ENCODE measurements at places on chromosomes 1 and 21.

GRCh38 chr1:71245246-71245645, 164.4 kb upstream of the ZRANB2 start:
- DNase-seq: no peak

GRCh38 chr1:36384542-36385409, 948 bp downstream of the STK40 start:
- DNase-seq: no peak

- DNase-seq: no peak
Observed at GRCh38 chr1:203143641-203144040, 16.1 kb downstream of the ADORA1 start.

- DNase-seq: no peak
Observed at GRCh38 chr1:203776636-203777035, 11.7 kb downstream of the LAX1 start.

- DNase-seq: no peak
Observed at GRCh38 chr21:45255381-45256020, 32.2 kb downstream of the POFUT2 start.

DNA sequence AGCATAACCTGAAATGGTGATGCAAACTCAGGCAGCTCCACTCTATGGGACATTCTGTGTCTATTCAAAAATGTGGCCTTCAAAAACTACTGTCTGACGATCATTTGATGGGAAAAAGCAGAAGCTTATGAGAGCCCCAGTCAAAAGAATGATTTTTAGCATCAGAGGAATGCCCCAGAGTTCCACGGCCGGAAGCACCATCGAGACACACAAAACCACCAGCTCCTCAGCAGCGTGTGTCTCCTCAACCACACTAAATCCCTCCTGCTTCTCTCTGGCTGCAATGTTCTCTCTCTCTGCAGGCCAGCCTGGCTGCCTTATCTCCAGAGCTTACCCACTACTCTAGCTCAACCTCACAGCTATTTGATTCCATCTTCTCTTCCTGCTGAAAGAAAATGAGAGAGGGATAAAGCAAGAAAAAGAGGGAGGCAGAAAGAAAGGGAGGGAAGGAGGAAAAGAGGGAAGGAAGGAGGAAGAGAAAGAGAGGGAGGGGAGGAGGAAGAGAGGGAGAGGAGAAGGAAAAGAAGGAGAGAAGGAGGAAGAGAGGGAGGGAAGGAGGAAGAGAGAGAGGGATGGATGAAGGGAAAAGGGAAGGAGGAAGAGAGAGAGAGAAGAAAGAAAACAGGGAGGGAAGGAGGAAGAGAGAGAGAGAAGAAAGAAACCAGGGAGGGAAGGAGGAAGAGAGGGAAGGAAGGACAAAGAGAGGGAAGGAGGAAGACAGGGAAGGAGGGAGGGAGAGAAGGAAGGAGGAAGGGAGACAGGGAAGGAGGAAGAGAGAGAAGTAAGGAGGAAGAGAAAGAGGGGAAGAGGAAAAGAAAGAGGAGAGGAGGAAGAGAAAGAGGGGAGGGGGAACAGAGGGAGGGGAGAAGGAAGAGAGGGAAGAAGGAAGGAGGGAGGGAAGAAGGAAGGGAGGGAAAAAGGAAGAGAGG, 33.5 kb upstream of the LAPTM5 start:
- no peak for DNase-seq

GRCh38 chr1:174051956-174052355, 29.8 kb upstream of the RC3H1 start:
- DNase-seq: no peak

DNA sequence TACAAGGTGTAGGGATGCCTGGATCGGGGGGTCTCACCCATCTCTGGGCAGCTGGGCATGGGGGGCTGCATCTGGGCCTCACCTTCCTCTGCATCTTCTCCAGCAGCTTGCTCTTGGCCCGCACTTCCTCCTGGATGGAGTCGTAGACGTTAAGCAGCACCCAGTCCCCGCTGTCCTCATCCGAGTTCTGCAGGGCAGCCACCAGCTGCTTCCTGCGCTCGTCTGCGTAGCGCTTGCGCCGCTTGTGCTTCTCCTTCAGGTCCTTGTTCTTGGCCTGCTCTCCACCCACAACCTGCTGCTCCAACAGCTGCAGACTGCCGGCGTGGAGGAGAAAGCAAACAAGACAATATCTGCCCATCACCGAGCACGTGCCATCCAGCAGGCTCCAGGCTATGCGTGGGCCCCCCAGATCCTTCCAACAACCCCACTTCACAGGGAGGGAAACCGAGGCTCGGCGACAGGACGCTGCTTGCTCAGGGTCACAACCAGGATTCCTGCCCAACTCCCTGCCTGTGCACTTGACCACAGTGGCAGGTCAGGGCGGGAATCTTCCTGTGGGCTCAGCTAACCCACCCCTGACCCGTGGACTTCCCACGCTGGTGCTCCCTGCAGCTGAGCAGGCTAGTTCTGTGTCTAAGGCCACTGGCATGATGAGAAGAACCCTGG, 21.5 kb upstream of the DDOST start:
- DNase-seq: no peak

DNA sequence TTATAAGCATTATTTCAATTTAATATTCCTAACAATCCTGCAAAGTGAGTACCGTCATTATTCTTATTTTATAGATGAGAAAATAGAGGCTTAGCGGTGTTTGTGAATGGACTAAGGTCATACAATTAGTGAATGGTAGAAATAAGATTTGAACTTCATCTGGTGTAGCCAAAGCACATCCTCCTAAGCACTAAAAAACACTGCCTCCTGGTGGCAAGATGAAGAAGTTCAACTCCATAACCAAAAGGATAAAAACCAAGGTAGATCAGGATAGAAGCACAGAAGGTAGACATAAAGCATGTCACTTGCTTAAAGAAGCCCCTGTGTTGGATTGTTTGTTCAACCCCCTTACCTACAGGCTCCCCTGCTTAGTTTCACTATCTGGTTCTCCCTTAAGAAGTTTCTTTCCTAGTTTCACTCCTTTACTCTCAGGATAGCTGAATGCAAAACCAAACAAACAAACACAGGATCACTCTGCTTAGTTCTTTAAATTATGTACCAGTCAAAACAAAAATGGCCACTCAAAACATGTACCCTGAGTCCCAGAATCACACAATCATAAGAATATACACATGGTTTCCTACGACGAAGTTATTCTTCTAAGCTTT, 12.7 kb upstream of the AIM2 start:
- no peak for DNase-seq

GRCh38 chr21:15752763-15753407, 23.1 kb downstream of the USP25 start:
- no peak for DNase-seq

DNA sequence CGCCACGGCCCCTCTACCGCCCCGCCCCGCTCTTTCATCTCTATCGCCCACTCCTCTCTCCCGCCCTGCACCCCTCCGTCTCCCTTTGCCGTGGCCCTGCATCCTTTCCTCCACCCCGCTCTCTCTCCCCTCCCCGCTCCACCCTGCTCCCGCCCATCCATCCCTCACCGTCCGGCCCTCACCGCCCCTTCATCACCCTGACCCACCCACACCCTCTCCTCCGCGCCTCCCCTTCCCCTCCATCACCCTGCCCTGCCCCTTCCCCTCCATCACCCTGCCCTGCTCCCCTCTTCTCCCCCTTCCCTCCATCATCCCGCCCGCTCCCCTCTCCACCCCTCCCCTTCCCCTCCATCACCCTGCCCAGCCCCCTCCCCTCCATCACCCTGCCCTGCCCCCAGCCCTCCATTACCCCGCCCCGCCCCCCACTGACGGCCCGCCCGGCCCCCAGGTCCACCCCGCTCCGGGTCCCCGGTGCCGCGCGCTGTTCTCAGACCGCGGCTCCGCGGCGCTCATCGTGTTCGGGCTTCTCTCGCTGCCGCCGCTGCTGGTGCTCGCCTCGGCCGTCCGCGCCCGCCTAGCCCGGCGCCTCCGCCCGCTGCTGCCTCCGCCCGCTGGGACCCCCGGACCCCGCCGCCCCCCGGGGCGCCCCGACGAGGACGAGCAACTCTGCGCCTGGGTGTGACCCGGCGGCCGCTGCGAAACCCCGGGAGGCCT, 6.2 kb upstream of the ANKRD65 start:
- DNase-seq: no peak

DNA sequence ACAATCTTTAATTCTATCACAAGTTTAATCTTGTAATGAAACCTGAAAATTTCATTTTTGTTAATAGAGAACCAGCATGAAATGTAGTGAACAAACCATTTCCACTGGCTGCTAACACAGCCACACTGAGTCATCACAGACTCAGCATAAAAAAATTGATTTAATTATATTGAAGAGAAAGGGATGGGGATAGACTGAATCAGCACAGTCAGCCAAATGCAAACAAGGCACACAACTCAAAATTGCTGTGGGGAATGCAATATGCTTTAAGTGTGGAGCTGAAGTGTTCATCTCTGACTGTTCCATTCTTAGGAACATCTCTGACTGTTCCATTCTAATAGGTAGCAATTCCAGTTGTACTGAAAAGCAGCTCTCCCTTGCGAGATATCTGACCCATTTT, 299.8 kb downstream of the MRPL39 start:
- DNase-seq: no peak

GRCh38 chr1:25042331-25043227, 112.5 kb upstream of the RUNX3 start:
- DNase-seq: no peak

DNA sequence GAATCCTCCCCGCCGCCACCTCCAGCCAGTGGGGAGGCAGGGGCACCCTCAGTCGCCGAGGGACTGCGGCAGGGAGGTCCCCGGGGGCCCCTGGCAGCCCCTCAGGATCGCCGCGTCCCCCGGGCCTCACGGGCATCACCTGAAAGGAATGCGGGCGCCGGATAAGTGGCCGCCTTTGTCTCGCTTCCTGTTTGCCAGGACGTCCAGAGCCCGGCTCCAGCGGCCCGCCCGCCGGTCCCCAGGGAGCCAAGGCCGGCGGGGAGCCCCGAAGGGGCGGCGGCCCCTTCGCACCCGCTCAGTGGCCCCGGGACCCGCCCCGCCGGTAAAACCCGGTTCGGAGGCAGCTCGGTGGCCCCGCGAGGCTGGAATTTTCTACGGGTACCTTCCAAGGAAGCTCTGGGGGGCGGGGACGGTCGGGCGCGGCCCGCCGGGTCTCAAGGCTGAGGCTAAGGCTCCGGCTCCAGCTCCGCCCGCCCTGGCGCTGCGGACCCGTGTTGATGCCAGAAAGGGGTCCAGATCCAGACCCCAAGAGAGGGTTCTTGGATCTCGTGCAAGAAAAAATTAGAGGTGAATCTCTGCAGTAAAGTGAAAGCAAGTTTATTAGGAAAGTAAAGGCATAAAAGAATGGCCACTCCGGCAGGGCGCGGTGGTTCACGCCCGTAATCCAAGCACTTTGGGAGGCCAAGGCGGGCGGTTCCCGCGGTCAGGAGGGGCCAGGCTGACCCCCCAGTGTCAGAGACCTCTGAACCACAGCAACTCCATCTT, 12.6 kb downstream of the TINAGL1 start:
- DNase-seq: no peak

DNA sequence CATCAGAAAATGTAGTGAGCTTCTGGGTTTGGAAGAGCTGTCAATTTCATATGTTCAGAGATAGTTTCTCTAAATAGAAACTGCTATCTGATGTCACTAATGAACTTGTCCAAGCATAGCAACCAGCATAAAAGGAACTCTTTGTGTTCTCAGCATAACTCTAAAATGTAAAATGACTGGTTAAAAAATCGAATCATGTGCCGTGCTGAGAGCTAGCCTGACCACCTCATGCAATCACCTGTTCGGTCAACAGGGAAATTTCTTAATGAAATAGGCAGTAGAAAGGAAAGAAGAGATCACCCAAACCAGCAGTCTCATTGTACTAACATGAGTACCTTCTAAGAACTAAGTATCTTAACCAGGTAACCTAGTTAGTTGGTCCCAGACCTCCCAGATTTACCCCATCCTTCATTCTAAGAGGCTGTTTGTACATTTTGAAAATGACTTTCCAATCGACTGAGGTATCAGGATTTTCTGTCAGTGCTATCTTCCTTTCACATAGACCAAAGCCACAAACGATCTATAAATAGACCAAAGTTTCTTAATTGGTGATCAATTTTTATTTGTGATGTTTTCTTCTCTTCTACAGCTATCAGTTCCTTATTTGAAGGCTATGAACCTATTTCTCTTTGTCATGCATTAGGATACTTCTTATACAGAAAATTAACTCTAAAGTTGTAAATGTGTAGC, 147.3 kb downstream of the TLR5 start:
- no peak for DNase-seq

GRCh38 chr1:44802306-44803061, 2.3 kb downstream of the PLK3 start:
- no peak for DNase-seq

- DNase-seq: no peak
Observed at GRCh38 chr1:91684481-91685196, 184.0 kb downstream of the CDC7 start.

DNA sequence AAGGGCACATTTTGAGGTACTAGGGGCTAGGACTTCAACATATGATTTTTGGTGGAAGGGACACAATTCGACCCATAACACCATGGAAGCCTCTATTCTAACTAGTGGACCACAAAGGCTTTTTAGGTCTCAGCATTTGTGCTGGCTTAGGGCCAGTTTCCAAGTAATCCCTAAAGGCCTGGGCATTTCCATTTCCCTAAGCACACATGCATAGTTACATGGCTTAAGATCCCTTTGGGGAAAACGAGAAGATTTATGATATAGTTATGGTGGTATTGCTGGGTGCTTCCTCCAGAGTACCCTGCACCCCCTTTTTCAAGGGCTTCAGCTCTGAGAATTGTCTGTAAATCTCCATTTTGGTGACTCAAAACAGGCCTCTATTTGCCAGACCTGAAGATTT, 28.2 kb upstream of the TMEM54 start:
- DNase-seq: no peak

DNA sequence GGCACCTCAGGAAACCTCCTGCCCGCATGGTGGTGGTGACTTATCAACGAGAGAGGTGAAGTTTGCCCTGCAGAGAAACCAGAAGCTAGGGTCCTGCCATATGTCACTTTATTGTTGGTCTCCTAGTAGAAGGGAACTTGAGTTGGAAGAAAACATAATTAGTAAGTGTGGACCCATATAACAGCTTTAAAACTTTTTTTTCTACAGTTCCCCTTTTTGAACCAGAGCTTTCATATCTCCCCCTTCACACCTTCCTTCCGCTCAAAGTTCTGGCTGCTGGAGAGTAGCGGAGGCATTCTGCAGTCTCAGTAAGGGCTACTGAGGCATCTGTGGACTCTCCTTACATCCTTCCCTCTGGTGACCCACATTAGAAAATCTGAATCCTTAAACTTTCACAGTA, 48.9 kb downstream of the PHC2 start:
- no peak for DNase-seq

DNA sequence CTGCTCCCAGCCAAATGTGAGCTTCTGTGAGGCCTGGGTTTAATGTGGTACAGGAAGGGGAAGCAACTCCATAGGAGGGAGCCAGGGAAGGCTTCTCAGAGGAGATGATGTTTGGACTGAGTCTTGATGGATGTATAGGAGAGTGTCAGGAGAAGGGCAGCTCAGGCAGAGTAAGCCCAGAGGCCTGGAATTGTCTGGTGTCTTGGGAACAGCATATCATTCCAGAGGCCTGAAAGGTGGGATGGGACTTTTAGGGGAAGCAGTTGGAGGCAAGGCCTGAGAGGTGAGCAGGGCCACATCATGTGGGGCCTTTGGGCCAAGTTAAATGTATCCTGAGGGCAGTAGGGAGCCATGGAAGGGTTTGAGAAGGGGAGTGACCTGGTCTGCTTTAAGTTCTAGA, 148.6 kb upstream of the WNT4 start:
- DNase-seq: no peak

GRCh38 chr1:28887419-28887834, 26.9 kb upstream of the EPB41 start:
- no peak for DNase-seq

Data from NCI-H1930 (cell line).